Kidney epithelial cell (primary cell): ENCODE measurements at places on chromosomes 4 and X.

DNA sequence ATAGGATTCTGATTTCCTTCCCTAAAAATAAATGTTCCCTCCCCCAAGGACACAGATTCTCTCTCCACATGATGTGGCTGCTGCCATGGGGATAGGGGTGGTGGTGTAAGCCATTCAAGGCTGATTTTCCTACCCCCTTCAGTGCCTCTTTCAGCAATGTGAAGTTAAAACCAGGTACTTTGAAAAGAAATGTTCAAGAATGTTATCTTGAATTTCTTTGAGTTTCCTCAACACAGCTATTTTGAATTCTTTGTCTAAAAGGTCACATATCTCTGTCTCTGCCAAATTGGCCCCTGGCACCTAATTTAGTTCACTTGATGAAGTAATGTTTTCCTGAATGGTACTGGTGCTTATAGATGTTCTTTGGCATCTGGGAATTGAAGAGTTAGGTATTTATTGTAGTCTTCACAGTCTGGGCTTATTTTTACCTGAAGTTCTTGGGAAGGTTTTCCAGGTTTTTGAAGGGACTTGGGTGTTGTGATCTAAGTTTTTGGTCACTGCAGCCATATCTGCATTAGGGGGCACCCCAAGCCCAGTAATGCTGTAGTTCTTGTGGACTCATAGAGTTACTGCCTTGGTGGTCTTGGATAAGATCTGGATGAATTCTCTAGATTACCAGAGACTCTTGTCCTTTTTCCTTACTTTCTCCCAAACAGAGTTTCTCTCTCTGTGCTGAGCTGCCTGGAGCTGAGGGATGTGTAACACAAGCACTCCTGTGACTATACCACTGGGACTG, 7.6 kb upstream of the DIPK2B start:
- no peak for DNase-seq

GRCh38 chrX:16585486-16586376, 64.2 kb upstream of the S100G start:
- no peak for DNase-seq

- no peak for DNase-seq
These were observed 43.8 kb downstream of the GEMIN8 start for GRCh38 chrX:13985697-13986435.

DNA sequence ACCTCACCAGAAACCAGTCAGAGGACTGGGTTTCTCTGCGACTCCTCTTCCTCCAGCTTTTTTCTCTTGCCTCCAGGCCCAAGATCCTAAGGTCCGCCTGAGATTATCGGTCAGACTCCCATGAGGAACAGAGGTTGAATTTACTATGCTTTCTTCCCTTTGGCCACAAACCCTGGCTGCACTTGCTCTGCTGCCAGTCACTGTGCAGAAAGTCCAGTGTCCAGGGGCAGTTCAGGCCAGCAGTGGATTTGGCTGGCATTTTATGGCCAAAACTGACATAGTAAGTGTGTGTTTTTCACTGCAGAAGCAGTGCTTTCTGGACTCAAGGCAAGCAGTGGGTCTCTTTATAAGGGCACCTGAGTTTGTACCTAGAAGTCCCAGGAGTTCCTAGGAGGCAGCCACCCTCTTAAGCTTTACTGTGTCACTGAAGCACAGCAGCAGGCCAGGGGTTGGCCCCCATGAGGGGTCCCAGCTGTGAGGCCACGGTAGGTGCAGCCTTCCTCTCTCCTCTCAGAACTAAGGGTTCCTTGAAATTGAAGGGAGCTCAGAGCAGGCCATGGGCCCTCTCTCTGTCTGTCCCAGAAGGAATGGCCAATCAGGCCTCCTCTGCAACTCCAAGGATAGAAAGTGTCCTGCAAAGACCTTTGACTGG, 3.4 kb downstream of the RTL5 start:
- no peak for DNase-seq

- DNase-seq: no peak
These were observed 49.4 kb upstream of the CAMK2D start for GRCh38 chr4:113810906-113811305.

DNA sequence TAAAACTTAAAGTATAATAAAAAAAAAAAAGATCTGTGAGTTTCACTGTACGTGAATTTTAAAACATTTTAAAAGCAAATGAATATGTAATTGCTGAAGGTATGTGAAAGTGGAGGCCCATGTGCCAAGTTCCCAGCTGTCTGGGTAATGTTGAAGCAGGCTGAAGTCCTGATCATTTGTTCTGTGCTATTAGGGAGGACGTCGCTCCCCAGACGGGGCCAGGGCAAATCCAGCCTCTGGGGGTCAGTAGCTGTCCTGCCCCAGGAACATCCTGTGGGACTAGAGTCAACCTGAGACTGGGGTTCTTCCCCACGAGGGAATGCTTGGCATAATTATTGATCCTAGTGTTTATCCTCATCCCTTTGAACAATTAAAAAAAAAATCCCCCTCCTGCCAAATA, 48.8 kb downstream of the PDE5A start:
- no peak for DNase-seq

- no peak for DNase-seq
These were observed 42.1 kb downstream of the TRIM61 start for GRCh38 chr4:164935363-164935762.

GRCh38 chrX:41435708-41436107, 11.4 kb upstream of the NYX start:
- DNase-seq: no peak

DNA sequence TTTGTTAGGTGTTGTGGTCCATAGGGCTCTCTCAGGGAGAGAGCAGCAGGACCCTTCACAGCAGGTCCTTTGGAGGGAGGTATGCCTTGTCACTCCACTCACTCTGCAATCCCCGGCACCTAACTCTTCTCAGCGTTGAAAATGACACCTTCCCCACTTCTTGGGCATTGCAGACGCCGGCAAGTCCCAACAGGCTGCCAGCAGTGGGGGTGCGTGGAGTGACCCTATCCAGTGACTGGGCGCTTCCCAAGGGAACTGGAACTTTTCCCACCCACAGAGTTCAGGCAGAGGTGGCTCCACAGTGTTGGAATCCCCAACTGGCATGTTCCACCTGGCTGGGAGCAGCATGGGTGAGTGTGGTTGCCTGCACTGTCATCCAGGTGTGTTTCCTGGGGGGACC, 705.1 kb upstream of the FRG1 start:
- DNase-seq: no peak

- DNase-seq: no peak
These were observed 33.7 kb downstream of the AFF1 start for GRCh38 chr4:86968547-86968946.

DNA sequence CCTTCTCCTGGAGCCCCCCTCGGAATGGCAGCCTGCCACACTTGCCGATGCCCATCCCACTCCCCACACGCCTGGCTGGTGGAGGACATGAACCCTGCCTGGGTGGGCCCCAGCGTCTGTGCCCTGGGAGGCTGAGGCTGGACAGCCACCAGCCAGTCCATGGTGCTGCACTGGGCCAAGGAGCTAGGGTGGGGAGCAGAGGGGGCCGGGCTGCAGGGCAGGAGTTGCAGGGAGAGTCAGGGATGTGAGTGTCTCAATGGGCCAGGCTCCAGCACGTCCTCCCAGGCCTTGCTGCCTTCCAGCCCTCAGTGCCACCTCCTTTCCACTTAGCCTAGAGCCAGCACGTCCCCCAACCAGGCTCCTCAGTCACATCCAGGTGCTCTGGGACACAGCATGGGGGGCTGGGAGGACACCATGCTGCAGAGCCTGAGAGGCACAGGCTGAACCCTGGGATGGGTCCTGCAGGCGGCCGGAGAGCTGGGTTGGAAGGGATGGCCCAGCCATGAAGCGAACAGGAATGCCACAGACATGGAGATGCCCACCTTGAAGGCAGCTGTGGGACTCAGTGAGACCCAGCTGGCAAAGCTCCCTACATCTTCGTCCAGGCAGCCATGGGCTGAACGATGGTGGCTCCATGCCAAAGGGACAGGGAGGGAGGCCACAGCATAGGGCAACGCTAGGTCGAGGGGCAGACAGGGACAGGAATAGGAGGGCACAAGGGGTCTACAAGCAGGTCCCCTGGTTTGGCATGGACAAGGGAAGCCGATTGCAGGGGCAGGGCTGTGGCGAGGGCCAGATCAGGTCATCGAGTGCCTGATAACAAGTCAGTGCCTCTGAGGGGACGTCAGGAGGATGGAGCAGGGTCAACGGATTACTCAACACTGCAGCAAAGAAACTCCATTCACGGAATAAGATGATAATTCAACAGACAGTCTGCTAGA, 30.1 kb upstream of the MXD4 start:
- DNase-seq: no peak

GRCh38 chrX:47030339-47030738, 47.9 kb upstream of the RGN start:
- peak; percentile 25 for DNase-seq

DNA sequence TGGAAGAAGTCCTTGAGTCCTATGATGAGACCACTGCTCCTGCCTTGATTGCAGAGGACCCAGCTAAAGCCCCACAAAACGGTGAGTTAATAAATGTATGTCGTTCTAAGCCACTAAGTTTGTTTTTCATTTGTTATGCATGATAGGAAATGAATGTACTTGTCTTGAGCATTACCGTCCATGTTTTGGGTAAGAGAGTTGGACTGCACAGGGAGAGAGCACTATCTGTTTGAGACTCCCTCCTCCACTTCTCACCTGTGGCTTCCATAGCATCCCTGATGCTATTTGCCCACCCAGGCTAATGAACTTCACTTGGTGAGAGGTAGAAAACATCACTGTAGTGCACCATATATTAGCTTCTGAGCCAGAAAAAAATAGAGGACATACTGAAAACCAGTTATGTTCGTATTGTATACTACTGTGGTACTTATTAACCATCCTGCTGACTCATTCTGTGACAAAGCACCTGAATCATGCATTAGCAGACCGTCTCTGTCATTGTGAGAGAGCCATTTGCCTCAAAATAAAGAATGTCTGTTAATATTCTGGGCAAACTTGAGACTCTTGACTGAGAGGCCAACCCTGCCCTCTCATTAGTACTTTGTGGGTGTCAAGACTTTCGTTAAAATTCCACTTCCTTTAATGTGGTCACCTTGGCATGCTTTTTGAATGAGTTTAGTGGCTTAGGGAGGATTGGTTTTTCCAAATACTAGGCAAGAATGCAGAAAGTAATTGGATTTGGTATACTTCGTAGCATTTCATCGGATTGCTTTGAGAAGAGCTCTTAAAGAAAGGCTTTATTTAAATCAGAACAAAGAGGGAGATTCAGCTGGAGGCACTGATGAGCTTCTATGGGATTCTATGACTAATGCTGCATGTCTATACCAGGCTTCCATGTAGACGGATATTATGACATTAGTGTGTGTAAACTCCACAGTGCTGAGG, 99.3 kb upstream of the GRPR start:
- DNase-seq: peak; percentile 73

GRCh38 chr4:44662623-44663005, 11.2 kb upstream of the YIPF7 start:
- no peak for DNase-seq

DNA sequence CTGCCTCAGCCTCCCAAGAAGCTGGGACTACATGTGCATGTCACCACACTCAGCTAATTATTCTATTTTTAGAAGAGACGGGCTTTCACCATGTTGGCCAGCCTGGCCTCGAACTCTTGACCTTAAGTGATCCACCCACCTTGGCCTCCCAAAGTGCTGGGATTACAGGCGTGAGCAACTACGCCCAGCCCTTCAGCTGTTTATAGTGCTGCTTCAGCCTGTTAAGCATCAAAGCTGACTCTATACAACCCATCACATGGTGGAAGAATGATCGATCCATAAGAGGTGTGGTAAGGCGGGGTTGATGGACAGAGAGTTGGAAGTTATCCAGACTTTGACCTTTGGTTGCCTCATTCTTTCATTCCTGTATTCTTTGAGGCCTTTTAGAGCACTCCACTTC, 56.2 kb upstream of the RAPGEF2 start:
- DNase-seq: no peak

- no peak for DNase-seq
These were observed 44.5 kb downstream of the GATB start for GRCh38 chr4:151716324-151716723.

DNA sequence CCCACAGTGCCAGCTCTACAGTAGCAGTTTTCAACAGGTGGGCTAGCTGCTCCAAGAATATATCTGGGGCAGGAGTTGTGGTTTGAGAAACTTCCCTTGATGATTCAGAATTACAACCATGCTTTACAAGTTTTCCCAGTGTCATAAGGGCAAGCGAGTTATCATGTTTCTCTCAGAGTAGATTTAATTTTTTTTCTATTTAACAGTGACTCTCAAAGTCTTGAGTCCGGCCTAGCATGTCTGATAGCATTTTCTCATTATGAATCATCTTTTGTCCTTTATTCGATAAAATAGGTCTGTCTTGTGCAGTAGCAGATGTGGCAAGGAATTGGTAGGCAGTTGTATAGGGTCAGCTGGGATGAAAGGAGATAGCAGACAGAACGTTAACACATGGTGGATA, 62.2 kb upstream of the SPANXD start:
- peak; percentile 5 for DNase-seq

GRCh38 chr4:35975617-35976355, 268.5 kb downstream of the ARAP2 start:
- no peak for DNase-seq

- DNase-seq: no peak
These were observed 44.8 kb downstream of the SHOX start for GRCh38 chrX:675279-675954.

- DNase-seq: no peak
These were observed 273.5 kb upstream of the FAM241A start for GRCh38 chr4:111871802-111872201.

- no peak for DNase-seq
These were observed 131.8 kb downstream of the CLCN5 start for GRCh38 chrX:50054147-50054546.

DNA sequence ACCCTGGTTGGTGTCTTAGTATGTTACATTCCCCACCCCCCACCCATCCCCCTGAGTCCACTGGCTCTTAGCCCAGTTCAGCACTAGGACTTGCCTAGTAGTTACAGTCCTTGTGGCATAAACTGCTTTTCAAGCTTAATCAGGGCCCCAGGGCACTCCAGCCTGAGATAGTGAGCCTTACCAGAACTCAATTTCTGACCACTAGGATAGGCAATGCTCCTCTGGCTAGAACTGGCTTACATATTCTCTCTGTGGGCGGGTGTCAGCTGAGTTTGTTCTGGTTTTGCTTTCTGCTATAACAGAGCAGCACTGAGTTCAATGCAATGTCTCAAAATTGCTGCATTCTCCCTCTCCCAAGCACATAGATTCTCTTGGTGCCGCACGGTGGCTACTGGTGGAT, 391.4 kb upstream of the DIPK2B start:
- no peak for DNase-seq

DNA sequence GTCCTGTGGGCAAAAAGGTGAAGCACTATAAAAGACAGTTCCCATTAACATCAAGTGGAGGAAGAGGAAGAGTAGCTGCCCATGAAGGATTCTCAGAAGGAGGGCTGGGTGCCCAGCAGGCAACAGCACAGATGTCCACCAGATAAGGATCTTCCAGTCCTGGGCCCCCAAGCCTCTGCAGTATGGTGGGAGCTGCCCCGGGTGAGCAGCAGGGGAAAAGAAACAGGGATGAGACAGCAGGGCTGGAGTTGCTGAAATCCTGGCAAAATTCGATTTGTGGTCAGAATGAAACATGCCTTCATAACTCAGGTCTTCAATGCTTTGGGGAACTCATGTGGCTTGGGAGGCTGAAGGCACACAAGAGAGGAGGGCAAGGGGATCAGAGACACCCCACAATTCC, 94.6 kb downstream of the RASL11B start:
- no peak for DNase-seq

- no peak for DNase-seq
These were observed 71.6 kb downstream of the CHIC2 start for GRCh38 chr4:53992785-53993184.

GRCh38 chr4:181960384-181960783, 282.8 kb upstream of the TENM3 start:
- no peak for DNase-seq

- peak; percentile 32 for DNase-seq
These were observed 62.3 kb downstream of the AGTR2 start for GRCh38 chrX:116232833-116233232.

- DNase-seq: no peak
These were observed 17.4 kb downstream of the CCNG2 start for GRCh38 chr4:77174426-77174825.
